ENCODE measurements at places on chromosomes 1 and 21.

- DNase-seq: no peak
Measured at GRCh38 chr1:154529308-154529707, 27.1 kb upstream of the SHE start.

GRCh38 chr1:173903827-173904531 is 13.1 kb downstream of the SERPINC1 start:
- no peak for DNase-seq

DNA sequence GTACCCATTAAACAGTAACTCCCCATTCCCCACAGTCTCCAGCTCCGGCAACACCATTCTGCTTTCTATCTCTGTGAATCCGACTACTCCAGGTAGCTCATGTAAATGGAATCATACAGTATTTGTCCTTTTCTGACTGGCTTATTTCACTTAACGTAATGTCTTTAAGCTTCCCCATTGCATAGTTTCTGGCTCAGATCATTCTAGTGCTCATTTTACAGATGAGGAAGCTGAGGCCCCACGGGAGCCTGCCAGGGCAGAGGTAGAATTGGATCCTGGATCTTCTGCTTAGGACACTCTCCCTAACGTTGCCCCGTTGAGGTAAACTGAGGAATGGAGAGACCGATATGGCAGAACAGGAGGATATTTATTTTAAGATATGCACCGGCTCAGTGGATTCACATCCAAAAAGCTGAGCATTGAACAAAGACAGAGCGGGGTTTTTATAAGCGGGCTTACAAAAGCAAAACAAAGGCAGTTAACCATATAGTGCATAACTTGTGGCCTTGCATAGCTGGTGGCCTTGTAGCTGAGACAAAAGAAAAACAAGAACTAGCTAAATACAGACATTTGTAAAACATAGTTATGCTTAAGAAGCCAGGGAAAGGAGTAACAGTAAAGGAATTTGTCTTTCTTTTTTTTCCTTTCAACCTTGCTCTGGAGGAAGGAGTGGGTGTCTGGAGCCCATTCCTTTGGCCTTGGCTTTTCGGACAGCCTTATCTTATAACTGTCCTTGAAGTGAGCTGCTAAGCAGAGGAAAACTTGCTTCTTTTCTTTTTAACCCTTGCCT is 15.3 kb upstream of the KLHDC8A start:
- no peak for DNase-seq

DNA sequence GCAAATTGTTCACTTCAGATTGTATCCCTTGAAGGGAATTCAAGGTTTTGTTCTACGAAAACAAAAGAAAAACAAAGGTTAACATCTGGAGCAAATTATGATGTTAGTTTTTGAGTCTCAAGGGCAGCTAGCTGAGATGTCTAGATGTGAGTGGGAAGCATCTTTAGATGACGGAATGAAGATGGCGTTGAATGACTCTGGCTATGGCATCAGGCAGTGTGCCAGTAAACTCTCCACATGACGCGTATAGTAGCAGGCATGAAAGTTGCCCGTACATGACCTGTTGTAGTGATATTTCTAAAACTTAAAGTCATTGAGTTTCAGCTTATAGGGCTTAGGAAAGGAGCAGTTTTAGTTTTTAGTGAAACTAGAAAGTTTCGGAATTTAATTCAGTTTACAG is 12.3 kb upstream of the SDC3 start:
- DNase-seq: no peak

GRCh38 chr1:58585166-58585565 is 8.1 kb upstream of the TACSTD2 start:
- no peak for DNase-seq
